CD4-positive, CD25-positive, alpha-beta regulatory T cell (primary cell): ENCODE measurements at places on chromosomes 1 and 21. TPM values are rescaled to one million over a fixed set of nuclear protein-coding genes. Genes with fewer than 3 reads are reported as not detected.
A peak's percentile ranks its signal among the peaks of the same experiment; 100 is the strongest.

CSMD2 gene
- not detected for polyA plus RNA-seq

AP4B1 gene
- 15.9 TPM for polyA plus RNA-seq

DNA sequence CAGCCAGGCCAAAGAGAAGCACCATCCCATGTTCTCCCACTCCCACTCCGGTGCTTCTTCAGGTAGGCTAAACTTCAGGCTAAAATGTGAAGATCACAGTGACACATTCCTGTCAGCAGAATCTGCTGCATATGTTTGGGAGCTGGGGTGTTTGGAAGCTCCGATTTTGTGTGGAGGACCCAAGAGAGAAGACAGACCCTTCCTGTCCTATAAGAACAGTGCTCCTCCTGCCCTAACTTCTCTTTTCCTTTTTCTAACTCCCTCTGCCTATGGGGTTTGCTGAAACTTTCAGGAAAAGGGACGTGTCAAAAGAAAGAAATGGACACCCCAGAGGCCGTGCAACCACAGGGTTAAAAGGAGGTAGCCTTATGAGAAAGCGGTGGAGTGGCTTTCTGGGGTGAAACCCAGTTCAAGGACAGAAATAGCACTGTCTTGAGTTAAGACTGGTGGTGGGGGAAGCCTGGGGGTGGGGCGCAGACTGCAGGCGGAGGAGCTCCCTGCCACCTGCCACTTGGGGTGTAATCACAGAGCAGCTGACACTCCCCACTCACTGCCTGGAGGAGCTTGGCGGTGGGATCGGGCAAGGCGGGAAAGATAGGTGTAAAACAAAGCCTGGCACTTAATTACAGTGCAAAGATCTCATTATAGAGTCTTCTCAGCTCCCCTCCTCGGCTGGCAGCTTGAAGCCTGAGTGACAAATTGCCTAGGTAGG is 645 bp upstream of the TLR5 start:
- peak; percentile 51 for DNase-seq

- no peak for DNase-seq
These were observed 140.9 kb upstream of the HMCN1 start for GRCh38 chr1:185593271-185593670.

DNA sequence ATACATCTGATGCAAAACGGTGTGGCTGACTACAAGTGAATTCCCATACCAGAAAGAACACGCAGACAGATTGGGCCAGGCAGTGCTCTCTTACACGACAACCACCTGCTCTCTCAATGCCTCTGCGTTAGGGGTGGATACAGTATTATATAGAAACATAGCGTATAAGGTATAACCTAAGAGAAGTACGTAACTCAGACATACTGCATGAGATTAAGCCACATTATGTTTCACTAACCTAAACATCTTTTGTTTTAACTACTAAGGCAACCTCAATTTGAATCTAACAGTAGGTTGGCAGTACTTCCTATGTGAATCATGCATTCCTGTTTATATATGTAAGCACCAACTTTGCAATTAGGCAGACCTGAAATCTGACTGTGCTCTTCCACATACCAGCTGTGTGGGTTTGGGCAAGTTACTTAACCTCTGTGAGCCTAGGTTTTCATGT is 58.1 kb upstream of the COA6 start:
- no peak for DNase-seq

- no peak for DNase-seq
These were observed 9.4 kb downstream of the FAM229A start for GRCh38 chr1:32352831-32353383.

GRCh38 chr1:39787468-39787867 is 1.2 kb downstream of the BMP8B start:
- no peak for DNase-seq

- DNase-seq: no peak
These were observed 104.8 kb downstream of the OMA1 start for GRCh38 chr1:58441699-58442098.

KCNE2 gene
- not detected for polyA plus RNA-seq

DNA sequence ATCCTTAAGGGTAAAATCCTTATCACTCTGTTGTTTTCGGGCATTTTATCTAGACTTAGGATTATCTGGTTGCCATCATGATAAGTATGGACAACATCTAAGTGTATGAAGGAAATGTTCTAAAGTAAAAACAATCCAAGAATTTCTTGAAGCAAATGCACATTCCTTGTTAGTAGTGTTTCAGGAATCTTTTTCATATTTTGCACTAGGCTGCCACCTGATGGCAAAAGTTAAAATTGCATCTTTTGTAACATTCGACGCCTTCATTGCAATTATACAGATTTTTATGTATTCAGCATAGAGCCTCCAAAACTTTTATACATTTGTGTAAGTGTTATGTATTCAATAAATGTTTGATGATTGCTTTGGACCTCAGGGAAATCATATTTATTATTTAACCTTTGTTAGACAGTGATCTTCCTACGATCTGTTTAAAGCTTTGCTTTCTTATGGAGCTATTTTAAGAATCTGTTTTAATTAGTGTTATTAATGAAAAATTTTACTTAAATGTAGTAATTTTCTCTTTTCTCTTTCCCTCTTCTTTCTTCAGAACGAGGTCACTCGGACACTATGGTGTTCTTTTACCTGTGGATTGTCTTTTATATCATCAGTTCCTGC is 49.4 kb upstream of the KIAA1614 start:
- peak; percentile 59 for DNase-seq

GRCh38 chr1:48123647-48124046 is 98.9 kb upstream of the SLC5A9 start:
- DNase-seq: no peak

DNA sequence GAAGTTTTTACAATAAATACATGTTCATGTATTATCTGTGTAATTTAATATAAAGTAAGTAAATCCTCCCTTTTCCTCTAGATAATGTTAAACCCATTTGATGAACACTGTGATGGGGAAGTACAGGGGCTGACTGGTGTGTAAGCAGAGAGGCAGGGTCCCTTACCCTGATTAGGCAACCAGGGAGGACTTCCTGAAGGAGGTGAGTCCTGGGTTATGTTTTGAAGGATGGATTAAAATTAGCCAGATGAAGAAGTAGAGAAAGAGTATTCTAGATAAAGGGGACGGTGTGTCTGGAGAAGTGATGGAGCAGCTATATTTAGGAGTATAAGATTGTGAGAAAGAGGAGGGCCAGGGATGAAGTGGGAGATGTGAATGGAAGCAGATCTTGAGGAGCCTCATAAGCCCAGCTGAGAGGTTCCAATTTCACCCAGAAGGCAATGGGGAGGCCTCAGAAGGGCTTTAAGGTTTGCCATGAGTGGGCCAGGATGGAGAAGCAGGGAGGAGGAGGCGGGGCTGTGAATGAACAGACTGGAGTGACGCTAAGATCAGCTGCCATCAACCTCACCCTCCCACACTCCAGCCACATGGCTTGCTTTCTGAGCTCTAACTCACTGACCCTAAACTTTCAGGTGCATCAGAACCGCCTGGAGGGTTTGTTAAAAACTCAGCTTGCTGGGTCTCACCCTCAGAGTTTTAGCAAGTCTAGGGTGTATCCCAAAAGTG is 30.9 kb upstream of the ID3 start:
- no peak for DNase-seq

GRCh38 chr1:1183833-1184775 is 10.4 kb downstream of the TTLL10 start:
- DNase-seq: peak; percentile 1

GRCh38 chr1:69898403-69898947 is 306.9 kb downstream of the LRRC40 start:
- DNase-seq: no peak

DNA sequence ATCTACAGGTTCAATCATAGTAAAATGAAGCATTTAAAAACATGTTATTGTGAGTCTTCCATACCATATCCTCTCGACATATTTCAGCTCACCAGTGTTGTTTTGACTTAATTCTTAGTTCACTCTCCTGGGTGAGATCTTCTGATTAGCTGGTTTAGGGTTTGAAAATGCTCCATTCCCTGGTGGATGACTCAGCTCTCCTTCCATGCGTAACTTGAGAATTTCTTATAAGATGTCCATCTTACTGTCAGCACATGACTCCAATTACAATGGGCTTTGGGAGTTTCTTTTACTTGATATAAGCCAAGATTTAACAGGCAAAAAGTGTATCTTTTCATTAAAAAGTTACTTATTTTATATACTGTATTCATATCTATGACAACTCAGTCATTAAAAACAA is 476.5 kb downstream of the BRINP3 start:
- DNase-seq: no peak

DNA sequence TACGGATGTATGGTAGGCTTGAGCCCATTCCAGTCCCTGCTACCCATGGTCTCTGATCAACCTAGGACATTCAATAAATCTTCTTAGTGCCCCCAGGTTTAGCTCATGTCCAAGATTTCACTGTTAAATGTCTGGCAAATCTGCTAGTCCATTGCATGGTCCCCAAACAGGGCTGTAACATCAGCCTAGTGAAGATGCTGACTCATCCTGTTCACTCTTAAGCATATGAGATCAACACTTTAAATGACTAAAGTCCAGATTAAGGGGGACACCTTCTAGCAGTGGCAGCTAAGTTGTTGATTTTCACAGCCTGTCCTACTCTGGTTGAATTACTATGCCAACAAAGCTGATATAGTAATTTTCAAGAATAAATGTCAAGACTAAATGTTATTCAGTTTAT is 46.5 kb upstream of the NUF2 start:
- no peak for DNase-seq

EPB41 gene
- 118 TPM for polyA plus RNA-seq

DNA sequence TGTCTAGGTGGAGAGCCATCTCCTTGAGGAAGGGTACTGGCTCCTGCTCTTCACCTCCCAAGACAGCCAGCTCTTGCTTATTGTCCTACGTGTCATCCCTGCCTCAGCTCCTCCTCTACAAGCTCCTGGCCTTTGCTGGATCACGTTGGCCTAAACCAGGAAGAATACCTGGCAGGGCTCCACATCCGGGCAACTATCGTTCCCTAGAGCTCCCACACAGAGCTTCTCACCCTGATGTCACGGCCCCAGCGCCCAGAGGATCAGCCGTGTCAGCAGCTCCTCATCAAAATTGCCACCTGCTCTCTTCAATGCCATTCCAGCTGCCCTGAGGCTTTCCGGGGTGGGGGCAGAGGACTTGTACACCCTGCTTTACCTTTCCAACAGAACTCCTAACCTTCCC is 1.9 kb upstream of the TPM3 start:
- no peak for DNase-seq
